ENCODE measurements at places on chromosomes 12 and 14.

- no peak for ATAC-seq
Measured at GRCh38 chr12:93200291-93200917, 177.3 kb upstream of the NUDT4 start.

DNA sequence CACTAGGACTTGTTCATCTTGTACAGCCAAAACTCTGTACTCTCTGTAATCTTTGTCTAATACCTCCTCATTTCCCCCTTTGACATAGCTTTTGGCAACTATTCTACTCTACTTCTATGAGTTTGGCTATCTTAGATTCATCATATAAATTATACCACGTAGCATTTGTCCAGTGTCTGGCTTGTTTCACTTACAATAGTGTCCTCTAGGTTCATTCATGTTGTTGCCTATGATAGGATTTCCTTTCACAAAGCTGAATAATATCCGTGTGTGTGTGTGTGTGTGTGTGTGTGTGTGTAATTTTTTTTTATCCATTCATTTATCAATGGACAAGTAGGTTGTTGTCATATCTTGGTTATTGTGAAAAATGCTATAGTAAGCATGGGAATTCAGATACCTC is 209.5 kb downstream of the KCNC2 start:
- no peak for ATAC-seq

DNA sequence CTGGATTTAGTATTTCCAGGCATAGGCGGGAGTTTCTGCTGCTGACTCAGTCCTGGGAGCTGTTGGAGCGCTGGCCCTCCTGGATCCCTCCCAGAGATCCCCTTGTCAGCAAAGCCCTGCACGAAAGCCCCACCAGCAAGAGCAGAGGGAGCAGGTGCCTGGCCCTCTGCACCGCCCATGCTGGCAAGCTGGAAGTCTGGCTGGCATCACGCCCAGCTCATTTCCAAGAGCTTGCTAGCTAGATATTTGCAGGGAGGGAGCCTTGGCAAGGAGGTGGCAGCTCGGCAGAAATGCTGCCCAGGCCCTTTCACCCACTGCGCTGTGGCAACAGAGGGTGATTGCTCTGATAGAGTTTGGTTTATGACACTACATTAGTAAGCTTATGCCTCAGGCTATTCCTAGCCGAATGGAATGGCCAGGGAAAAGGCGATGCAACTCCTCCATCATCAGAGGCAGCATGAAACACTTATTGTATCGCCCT is 193.9 kb downstream of the EMP1 start:
- peak; percentile 51 for ATAC-seq

GRCh38 chr12:65335021-65335714 is 56.7 kb downstream of the MSRB3 start:
- ATAC-seq: no peak

DNA sequence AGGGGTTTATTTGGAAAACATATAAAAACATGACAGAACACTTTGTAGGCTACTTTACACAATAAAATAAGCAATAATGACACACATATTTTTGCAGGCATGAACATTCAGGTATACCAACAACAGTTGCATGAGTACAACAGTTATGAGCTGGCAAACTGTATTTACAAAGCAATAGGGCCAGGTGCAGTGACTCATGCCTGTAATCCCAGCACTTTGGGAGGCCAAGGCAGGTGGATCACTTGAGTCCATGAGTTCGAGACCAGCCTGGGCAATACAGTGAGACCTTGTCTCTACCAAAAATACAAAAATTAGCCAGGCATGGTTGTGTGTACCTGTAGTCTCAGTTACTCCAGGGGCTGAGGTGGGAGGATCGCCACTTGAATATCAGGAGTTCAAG is 101.1 kb downstream of the BMP4 start:
- peak; percentile 44 for ATAC-seq

GRCh38 chr12:120254809-120255208 is 10.7 kb downstream of the PXN start:
- no peak for ATAC-seq

Measured in esophagus mucosa (tissue), 1 donor.